ENCODE measurements at places on chromosomes 12 and 14. TPM values are rescaled to one million over a fixed set of nuclear protein-coding genes. Genes with fewer than 3 reads are reported as not detected.

Gene TAS2R7
- not detected for total RNA-seq

Gene IL22
- total RNA-seq: not detected

Gene CFAP54
- total RNA-seq: 5.4 TPM

Gene KRT2
- total RNA-seq: not detected

Gene KRT78
- total RNA-seq: not detected

Gene DIO3
- not detected for total RNA-seq

Gene NXPH4
- total RNA-seq: 4.0 TPM

Gene WDHD1
- 13.5 TPM for total RNA-seq

Gene MFAP5
- total RNA-seq: 5.8 TPM

Gene ITPR2
- 13.6 TPM for total RNA-seq

Gene OVCH1
- total RNA-seq: under 0.01 TPM

Gene LPAR5
- 0.12 TPM for total RNA-seq

Gene SCARB1
- total RNA-seq: 16.4 TPM

Gene TRIAP1
- total RNA-seq: 20.4 TPM

Gene FAM181A
- not detected for total RNA-seq

Gene PTGDR
- 0.22 TPM for total RNA-seq

Gene KRT83
- not detected for total RNA-seq

Gene CLEC2A
- total RNA-seq: not detected

Gene TMEM121
- total RNA-seq: 10.7 TPM

Gene RNF41
- total RNA-seq: 117 TPM

Gene COX14
- 32.4 TPM for total RNA-seq

Gene CEP170B
- total RNA-seq: 18.6 TPM

Gene TRMT5
- total RNA-seq: 14.5 TPM

Gene TSHR
- not detected for total RNA-seq

Gene BTG1
- 16.4 TPM for total RNA-seq

Gene TEX22
- total RNA-seq: 0.11 TPM

Gene ANO4
- total RNA-seq: 5.9 TPM

Gene EIF4B
- 985 TPM for total RNA-seq

Gene MYF6
- 0.11 TPM for total RNA-seq

Gene CD163L1
- under 0.01 TPM for total RNA-seq

Gene ABCC9
- 37.9 TPM for total RNA-seq

Gene CSRP2
- total RNA-seq: 20.3 TPM

Gene TAS2R30
- total RNA-seq: 9.1 TPM

Gene C1R
- total RNA-seq: 27.1 TPM

Gene MYF5
- total RNA-seq: not detected

Gene SCFD1
- total RNA-seq: 141 TPM

Data from uterine smooth muscle cell (primary cell).